ENCODE measurements at places on chromosomes 1 and 21.

DNA sequence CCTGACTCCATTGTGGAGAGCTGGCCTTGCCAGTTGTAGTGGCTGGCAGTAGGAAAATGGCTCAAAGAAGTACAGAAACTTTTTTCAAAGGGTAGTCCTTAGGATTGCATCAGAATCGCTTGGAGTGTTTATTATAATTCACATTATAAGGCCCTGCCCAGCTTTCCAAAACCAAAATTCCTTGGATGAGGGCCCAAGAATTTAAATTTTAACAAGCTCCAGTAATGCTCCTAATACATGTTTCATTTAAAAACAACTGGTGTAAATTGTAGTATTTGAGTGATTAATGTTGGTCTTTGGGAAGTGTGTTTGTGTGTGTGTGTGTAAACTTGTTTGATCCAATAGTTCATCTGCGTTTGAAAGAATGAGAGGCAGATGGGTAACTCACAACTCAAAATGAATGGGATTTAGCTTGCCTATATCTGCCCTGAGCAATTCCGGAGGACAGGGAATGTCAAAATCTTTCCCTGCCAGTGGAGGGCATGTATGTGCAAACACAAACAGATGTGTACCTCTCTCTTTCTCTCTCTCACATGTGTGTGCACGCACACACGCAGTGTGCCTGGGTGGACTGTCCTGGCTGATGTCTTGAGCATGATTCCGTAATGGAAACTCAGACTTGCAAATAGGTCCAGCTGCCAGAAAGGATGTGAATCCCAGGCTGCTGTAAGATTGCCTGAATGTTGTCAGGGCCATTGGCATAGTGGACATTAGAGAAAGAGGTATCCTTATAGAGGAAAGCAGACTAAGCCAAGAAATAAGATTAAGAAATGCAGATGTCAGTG is 293.1 kb downstream of the LMX1A start:
- DNase-seq: no peak

DNA sequence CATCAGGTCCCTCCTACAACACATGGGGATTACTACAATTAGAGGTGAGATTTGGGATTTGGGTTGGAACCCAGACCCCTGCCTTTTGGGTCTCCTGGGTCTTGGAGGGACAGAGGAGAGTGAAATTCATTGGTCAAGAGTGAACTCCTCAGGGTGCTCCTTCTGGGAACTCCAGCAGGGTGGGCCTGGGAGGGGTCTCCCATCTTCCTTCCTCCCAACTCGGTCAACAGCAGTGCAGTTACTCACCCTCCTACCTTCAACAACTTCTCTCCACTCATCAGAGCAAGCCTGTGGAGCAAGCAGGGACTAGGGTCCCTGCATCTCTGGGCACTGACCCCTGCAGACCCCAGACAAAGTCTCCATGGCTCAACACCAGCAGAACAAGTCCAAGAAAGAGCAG is 89.3 kb upstream of the TMPRSS2 start:
- no peak for DNase-seq

DNA sequence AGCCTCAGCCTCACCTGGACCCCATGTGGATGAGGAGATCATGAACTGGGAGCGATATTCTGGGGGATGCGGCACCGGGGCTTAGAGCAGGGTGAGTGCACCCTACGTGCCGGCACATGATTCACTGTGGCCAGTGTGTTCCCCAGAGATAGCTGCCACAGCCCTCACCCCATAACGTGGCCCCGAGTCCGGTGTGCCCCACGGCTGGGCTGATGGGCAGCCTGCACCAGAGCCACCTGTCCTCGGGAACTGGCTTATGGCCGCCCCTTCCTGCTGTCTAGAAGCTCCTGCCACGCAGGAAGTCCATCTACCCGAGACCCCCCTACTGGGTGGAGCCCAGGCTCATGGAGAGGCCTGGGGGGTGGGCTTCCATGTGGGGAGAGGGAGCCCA is 39.1 kb upstream of the SLC19A1 start:
- no peak for DNase-seq

- peak; percentile 66 for DNase-seq
Observed at GRCh38 chr1:45569962-45570581, 13.8 kb upstream of the NASP start.

- DNase-seq: no peak
Observed at GRCh38 chr1:201691716-201692554, 137.0 kb upstream of the IPO9 start.

GRCh38 chr1:96865731-96866685 is 144.4 kb downstream of the PTBP2 start:
- no peak for DNase-seq

DNA sequence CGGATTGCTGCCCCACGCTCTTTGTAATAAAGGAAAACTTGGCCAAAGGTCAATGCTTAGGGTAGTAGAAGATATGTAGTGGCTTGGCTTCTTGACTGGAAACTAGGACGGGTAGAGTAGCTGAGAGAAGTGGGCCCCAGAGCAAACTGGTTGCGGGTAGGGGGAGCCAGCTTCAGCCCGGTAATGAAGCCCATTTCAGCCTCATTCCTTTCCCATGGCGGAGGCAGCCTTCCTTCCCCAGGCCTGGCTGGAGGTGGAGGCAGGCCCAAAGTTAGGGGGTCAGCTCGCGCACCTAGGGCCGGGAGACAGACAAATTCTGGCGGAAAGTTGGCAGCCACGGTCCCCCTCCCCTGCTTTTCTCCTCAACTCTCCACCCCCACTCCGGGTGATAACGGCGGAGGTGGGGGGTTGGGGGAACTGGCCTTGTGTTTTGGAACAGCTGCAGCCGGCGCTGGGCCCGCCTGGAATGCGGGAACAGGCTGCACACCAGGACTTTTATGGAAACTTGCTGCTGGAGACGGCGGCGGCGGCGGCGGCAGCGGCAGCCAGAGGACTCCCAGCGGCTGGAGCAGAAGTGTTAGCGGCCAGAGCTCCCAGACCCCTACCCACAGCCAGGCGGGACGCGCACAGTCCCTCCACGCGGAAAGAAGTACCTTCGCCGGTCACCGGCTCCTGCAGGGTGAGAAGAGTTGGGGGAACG is at the start of gene NEXN:
TSS of gene NEXN (plus strand) at position 544 of the 700 bp plus-strand sequence. CDS start 27,483 bp downstream, outside the sequence.
- no peak for DNase-seq

- no peak for DNase-seq
Observed at GRCh38 chr1:179043266-179043665, 17.6 kb downstream of the FAM20B start.

- DNase-seq: no peak
Observed at GRCh38 chr1:235881930-235882700, 15.4 kb upstream of the LYST start.

- DNase-seq: no peak
Observed at GRCh38 chr1:46490406-46490655, 695 bp downstream of the DMBX1 start.

DNA sequence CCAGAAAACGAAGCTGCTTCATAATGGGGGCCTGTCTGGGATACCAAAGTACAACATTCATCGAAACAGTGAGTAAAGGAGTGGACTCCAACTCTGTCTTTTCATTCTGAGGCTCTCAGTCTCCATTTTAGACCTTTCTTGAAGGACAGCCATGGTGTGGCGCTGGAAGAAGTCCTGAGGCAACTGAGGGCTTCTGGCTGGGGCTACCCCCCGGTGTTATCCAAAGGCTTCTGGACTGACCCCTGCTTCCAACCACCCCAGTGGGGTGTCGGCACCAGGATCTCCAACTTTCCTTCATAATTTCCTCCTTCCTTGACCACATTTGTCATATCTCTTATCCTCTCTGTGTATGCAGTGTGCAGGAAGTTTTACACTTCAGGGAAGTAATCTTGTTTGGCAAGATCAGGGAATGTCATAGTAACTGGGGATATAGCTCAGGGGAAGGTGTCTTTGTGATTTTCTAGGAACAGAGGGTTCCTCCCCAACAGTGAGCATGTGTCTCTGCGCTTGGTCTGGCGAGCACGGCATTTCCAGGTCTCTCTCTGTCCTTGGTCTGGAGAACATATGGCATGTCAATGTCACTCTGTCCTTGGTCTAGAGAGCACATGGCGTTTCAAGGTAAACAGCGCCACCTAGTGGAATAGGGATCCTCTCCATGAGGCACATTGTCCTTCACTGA is 19.4 kb upstream of the BSDC1 start:
- DNase-seq: peak; percentile 63

GRCh38 chr1:40044110-40044509 is 3.6 kb downstream of the CAP1 start:
- no peak for DNase-seq

GRCh38 chr1:52542085-52542688 is 10.7 kb downstream of the TUT4 start:
- no peak for DNase-seq

- DNase-seq: no peak
Observed at GRCh38 chr21:35095859-35096291, 46.8 kb upstream of the RUNX1 start.

DNA sequence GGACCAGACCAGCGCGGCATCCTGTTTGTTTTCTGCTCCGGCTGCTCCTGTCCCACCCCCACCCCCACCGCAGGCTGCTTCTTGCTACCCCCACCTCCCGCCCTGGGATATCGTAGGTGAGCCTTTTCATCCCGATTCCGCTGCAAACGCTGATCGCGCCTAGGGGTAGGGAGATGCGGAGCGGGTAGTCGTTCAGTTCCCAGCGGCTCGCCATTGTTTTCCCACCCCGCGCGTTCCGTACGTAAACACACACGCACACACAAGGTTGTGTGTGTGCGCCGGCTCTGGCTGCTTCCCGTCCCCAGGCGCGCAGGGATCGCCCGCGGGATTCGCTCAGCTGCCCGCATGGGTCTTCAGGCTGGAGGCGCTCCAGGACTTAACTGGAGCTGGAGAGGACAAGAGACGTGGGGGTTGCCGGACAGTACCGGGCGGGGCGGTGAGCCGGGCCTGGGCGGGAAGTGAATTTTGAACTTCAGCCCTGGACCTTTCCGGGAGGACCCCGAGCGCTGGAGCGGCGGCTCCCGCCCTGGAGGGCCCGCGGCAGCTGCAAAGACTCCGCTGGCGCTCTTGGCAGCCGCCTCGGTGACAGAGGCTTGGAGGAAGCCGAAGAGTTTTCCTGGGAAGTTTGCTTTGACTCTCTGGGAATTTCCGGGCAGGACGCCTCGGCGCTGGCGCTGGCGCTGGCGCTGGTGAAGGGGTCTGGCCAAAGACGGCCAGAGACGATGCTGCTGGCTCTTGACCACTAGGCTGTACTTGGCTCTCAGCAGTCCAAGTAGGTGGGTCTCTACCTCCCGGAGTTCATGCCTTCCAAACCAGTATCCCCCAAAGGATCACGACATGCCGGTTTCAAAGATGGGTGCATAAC is 1.6 kb downstream of the SOX13 start:
- DNase-seq: no peak

DNA sequence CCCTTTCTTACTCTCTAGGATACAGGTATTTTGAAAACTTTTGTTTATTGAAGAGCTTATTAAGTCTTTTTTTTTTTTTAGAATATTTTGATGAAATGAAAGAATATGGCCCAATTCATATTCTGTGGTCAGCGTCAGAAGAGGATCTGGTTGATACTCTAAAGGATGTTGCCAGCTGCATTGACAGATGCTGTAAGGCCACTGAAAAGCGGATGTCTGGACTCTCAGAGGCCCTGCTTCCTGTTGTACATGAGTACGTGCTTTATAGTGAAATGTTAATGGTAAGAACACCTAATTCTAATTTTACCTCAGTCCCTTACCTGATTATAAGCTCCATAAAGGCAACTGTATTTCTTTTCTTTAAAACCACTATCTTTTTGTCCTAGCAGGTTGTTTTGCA is 37.1 kb downstream of the SNX7 start:
- no peak for DNase-seq

- DNase-seq: no peak
Observed at GRCh38 chr1:54885237-54885679, 1.7 kb downstream of the DHCR24 start.

DNA sequence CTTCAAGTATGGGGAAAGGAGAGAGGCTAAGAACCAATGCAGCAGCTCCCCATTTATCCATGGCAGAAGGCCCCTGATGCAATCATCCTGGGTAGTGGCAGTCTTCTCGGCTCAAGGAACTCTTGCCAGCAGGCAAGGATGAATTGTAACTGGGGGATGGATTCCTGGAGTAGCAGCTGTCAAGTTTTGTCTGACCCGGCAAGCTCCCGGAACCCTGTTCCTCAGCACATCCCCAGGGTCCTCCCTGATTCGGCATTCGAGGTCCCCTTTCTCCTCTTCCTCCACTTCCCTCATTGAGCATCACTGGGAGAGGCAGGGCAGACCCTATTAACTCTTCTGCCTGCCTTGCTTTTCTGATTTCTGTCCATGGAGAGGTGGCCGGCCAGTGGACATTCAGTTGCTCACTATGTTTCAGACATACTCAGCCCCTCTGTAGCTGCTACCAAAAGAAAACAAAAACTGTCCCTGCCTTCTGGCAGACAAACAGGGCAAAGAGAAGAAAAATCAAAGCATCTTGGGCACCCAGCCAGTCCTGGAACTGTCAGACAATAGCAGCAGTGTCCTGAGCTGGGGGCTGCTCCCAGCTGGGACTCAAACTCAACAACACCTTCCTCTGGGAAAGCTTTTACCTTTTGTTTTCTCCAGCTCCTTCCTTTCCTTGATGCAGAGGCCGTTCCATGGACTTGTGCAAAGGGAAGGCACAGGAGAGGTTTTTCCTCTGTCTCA is 5.6 kb upstream of the PTCH2 start:
- DNase-seq: no peak

- DNase-seq: no peak
Observed at GRCh38 chr1:84121360-84121759, 22.7 kb upstream of the PRKACB start.

- DNase-seq: peak; percentile 6
Observed at GRCh38 chr1:70685300-70686286, 274.5 kb downstream of the CTH start.

GRCh38 chr1:28208818-28209441 is 23.9 kb downstream of the DNAJC8 start:
- DNase-seq: peak; percentile 58

DNA sequence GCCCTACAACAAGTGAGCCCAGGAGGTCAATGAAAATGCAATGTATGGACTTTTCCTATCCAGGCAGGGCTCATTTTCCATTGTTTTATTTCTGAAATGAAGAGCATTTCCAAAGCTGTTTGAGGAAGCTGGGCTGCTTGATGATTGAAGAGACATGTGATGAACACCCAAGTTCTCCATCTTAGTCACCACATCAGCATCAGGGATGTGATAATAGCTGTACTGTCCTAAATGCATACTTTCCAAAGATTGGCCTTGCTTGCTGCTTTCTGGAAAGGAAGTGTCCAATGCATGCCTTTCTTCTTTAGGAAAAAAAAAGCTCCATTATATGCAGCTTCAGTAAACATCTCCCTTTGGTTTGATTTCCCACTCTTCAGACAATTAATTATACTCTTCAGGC is 425.9 kb upstream of the RUNX1 start:
- no peak for DNase-seq
